Activated CD4-positive, alpha-beta T cell treated with anti-CD3 and anti-CD28 coated beads, Interleukin-2, amount 10 ng/mL, durations not matched to agents 7 days and 5 days (primary cell): ENCODE measurements at places on chromosomes 6 and 20.

DNA sequence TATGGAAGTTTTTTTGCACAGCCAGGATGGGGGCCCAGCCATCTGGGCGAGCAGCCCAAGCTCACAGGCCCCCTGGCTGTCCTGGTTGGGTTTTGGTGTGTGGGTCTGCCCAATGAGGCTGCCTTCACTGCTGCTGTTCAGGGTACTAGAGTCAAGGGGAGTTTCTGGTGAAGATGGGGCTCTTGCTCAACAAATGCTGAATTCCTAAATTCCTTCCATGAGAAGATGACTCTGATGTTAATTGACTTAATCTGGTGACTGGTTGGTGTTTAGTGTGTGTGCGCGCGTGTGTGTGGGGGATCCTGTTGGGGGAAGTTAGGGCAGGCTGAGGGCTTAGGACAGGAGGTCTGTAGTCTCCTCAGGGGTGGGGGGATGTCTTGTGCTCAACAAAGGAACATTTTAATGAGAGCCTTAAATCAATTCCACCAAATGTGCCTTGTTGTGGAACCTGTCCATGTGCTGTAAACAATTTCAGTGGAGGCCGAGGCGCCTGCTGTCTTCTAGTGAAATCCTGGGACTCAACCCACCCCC is 1.9 kb downstream of the PTK7 start:
- no peak for DNase-seq

GRCh38 chr6:1424306-1424927 is 35.0 kb downstream of the FOXF2 start:
- peak; percentile 15 for DNase-seq

DNA sequence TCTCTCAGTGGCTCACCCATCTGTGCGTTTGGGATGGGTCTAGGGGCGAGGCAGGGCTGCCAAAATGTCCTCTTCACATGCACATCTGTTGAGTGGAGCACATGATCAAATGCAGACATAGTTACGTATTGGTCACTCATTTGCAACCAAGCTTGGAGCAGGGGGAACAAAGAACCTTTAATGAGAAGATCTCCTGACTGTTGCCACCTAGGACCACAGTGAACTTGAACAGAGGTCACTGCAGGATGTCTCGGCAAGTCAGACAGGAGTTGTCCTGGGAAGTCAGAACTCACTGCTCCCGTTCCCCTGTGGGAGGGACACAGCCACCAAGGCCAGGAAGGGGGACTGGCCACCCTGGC is 73.4 kb downstream of the SSR1 start:
- no peak for DNase-seq

DNA sequence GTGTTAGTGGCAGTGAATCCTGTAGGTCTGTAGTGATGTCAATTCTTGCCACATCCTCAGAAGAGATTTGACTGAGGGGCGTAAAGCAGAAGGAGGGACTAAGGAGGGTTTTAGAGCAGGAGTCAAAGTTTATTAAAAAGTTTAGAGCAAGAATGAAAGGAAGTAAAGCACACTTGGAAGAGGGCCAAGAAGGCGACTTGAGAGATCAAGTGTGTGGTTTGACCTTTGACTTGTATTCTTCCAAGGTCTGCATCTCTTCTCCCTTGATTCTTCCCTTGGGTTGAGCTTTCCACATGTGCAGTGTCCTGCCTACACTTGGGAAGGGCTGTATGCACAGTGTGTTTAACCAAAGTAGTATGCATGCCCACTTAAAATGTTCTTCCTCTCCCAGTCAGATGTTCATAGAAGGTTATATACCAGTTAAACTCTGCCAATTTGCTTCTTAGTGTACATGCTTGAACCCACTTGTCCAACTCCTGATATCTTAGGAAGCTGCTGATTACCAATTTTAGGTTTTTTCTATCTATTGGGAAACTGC is 627.6 kb downstream of the MMUT start:
- DNase-seq, result no peak

GRCh38 chr6:81075974-81076373 is 676.5 kb downstream of the TENT5A start:
- DNase-seq, result no peak

DNA sequence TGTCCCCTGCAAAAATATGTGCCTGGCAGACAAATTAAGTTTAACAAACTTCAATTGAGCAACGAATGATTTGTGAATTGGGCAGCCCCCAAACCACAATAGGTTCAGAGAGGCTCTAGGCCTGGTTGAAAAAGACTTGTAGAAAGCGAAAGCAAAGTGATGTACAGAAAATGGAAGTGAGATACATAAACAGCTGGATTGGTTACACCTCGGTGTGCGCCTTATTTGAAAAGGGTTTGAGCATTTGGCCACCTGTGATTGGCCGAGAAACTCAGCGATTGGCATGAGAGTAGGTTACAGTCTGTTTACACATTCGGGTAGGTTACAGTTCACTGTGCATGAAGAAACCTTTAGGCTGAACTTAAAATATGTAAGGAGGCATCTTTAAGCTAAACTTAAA is 136.9 kb downstream of the CD83 start:
- DNase-seq, result no peak

DNA sequence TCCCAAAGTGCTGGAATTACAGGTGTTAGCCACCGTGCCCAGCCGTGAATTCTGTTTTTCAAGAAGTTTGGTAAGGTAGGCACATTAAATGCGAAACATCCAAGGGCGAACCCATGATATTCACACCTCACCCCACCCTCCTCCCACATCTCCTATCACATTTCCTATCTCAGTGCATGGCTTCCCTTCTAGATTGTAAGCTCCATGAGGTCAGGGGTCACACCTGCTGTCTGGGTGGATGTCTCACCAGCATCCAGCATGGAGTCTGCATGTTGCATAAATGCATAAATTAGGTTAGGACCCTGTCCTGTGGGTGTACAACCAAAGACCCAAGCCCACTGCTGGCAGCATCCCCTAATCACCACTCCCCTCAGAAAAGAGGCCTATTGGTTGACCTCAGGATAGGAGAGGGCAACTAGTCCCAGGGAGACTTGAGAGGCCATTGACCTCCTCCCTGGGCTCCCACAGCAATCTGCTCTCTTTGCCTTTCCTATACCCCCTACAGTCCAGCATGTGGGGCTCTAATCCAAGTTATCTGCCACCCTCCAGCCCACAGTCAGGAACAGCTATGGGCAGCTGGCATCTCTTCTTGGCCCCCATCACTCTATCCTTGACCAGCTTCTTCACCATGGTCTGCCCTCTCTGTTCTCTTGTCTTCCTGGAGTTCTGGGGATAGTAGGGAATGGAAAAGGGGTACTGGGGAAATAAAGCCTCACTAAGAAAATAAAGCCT is 4.2 kb downstream of the PRRT1 start:
- DNase-seq, result no peak

GRCh38 chr6:37433657-37434271 is 743 bp downstream of the CMTR1 start:
- peak; percentile 56 for DNase-seq

DNA sequence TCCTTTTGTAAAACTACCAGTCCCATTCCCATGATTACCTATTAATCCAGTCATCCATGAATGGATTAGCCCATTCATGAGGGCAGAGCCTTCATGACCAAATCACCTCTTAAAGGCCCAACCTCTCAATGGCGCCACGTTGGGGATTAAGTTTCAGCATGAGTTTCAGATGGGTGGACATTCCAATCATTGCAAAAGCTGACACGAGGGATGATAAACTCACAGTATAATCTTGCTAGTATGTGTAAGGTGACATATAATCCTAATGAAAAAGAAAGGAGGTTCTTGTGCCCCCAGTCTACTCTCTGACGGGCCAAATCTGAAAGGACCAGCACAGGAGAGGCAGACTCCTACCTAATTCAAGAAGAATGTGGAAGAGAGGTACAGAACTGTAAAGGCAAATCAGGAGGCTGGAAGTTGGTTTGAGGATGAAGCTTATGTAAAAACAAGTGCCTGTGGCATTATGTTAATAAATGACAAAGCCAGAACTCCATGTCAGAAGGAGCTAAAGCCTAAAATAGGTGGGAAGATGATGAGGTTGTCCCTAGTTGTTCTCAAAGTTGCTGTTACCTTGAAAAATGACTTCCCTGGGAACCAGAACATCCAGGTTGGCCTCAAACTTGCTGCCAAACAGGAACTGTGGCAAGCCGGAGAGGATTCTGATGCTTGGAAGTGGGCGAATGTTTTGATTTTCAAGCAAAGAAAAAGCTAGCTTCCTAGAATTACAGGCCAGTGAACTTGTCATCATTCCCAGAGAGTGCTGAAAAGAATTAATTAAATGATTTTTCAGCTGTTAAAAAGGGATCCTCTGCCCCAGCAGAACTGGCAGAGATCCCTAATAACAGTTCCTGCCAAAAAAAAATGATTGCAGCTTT is 106.5 kb upstream of the TIAM2 start:
- DNase-seq, result no peak
